Neural cell (in vitro differentiated cells): ENCODE measurements at places on chromosomes 13 and 19. TPM values are rescaled to one million over a fixed set of nuclear protein-coding genes. Genes with fewer than 3 reads are reported as not detected.

ZNF841 gene
- 27.5 and 30.1 TPM in 2 replicates for polyA plus RNA-seq

CYP2A7 gene
- not detected in 2 replicates for polyA plus RNA-seq

KLK15 gene
- not detected in 2 replicates for polyA plus RNA-seq

EHD2 gene
- not detected in 2 replicates for polyA plus RNA-seq

ZNF90 gene
- 0.37 and 3.1 TPM in 2 replicates for polyA plus RNA-seq

CYP2S1 gene
- not detected in 2 replicates for polyA plus RNA-seq

ZNF729 gene
- polyA plus RNA-seq = 0.09 TPM in 1 of 2 replicates, not detected in the other
